CD4-positive, alpha-beta T cell treated with Interleukin-4 for 1 hour (primary cell): ENCODE measurements at places on chromosomes 2 and 18.

DNA sequence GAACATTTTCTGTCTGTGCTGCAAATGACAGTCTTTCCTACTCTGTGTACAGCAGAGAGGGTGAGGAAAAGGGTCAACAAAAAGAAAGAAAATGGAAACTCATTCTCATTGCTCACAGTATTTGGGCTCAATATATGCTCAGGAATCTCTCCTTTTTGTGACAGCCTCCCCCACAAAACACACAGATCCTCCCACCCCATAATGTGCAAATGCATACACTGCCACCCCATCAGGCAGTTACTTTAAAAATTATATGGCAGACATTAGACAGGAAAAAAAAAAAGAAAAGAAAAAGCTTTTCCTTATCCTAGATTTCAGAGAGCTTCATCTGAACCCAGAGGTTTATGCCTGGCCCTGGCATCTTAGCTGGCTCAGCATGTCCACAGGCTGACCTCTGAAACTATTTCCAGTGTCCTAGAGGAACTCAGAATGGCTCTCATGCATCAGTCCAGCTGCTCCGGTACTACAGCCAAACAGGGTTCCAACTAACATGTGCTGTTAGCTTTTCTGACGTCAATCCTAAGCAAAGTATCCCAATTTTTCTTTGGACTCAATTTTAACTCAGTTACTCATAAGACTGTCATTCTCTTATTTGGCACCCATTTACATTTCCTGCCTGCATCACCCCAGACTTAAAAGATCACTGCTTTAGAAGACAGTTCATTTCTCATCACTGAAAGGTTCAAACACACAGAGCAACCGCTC lies 105.9 kb downstream of the RBMS1 start:
- DNase-seq = no peak

- DNase-seq = no peak
Measured at GRCh38 chr2:48105848-48106247, 199.6 kb upstream of the FBXO11 start.

GRCh38 chr2:45595721-45596435 lies 15.2 kb downstream of the SRBD1 start:
- DNase-seq = no peak

GRCh38 chr2:219124381-219125110 lies 36.1 kb downstream of the NHEJ1 start:
- DNase-seq = peak; percentile 32

- peak; percentile 79 for DNase-seq
Measured at GRCh38 chr18:76822506-76823160, at the start of gene ZNF236. Gene ZNF236 (plus strand): TSS chr18:76822557. CDS start chr18:76822608, 51 bp downstream.

DNA sequence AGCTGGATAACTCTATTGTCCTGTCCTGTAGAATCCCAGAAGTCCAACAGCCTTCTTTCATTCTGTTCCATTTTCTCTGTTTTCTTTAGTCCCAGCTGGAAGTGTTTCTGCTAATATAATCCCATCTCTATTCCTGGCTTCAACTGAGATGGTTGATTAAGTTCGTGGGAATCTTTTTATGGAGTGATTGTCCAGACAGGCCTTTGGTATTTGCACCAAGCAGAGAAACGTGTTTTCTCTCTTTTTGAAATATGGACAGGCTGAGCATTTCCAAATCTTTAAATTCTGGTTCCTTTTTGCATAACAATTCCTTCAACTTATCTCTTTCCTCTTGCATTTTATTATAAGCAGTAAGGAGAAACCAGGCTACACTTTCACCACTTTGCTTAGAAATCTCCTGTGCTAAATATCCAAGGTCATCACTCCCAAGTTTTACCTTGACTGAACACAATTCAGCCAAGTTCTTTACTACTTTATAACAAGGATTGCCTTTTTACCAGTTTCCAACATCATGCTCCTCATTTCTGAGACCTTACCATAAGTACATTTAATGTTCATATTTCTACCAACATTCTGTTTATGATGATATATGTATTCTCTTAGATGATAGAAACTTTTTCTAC lies 108.8 kb downstream of the ZFP36L2 start:
- no peak for DNase-seq

DNA sequence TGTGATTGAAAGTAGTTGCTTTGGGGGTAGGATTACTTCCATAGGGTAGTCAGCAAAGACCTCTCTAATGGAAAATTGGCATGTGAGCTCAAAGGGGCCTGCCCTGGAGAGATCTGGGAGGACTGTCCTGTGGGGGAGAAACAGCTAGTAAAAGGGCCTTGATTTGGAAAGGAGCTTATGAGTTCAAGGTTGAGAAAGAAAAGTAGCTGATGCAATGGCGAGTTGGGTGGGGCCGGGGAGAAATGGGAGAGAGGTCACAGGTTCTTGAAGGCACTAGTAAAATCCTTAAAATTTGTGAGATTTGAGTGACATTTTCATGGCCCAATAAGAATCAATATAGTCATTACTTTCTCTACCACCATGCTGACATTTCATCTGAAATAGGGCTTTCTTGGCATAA lies 82.0 kb upstream of the CCDC195 start:
- DNase-seq = no peak

GRCh38 chr2:174117951-174118930 lies 130.1 kb downstream of the OLA1 start:
- no peak for DNase-seq

DNA sequence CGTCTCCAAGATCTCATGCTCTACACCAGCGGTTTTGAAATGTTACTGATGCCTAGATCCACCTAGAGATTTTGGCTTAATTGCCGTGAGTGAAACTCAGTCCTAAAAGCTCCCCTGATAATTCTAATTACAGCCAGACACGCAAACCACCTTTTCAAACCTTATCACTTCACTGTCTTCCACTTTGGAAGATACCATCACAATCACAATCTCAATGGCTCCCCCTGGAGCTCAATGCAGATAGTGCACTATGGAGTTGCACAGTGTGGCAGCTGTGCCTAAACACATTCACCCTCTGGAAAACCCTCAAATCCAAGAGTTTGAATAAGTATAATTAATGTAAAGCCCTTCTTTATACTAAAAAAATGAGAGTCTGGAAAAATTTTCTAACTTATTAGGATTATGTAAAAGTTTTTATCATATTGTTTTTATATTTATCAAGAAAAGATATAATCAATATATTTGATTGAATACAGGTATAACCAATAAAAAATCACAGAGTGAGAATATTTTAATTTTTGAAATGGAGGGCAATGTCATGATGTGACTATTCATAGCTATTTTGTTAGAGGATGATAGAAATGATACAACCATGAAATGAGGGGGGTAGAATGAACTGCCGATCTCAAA lies 102.9 kb upstream of the SLC8A1 start:
- peak; percentile 27 for DNase-seq

DNA sequence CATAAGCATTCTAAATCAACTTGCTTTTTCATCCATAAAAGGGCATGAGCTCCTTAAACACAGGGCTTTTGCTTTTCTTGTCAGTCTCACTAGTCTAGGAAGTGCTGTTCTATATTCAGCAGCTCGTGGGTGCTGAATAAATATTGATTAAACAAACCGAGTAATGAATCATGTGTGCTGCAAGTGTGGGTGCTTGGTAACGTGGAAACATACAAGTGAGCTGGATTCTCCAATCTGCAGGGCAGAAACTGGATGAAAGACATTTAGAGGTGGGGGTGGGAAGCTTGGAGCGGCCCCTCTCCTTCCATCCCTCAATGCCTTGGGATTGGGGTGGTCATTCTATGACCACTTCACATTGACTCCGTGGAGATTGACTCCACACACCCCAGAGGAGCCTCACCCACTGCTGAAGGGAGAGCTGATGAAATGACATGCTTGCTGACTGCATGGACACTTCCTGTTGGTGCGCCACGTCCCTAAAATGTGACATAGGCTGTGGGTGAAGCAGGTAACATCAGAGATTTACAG lies 114.6 kb downstream of the DOCK10 start:
- peak; percentile 67 for DNase-seq

GRCh38 chr2:229861431-229861830 lies 60.4 kb downstream of the TRIP12 start:
- DNase-seq = no peak

- DNase-seq = no peak
Measured at GRCh38 chr2:74423231-74424095, 1.9 kb downstream of the WDR54 start.

DNA sequence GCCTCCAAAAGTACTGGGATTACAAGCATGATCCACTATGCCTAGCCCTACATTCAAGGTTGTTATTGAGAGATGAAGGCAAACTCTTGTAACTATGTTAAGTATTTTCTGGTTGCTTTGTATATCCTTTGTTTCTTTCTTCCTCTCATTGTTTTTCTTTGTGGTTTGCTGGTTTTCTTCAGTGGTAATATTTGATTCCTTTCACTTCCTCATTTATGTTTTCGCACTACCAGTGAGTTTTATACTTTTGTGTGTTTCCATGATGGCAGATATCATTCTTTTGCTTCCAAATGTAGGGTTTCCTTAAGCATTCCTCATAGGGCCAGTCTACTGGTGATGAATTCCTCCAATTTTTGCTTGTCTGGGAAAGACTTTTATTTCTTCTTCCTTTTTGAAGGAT lies 90.2 kb downstream of the NCK2 start:
- DNase-seq = no peak

DNA sequence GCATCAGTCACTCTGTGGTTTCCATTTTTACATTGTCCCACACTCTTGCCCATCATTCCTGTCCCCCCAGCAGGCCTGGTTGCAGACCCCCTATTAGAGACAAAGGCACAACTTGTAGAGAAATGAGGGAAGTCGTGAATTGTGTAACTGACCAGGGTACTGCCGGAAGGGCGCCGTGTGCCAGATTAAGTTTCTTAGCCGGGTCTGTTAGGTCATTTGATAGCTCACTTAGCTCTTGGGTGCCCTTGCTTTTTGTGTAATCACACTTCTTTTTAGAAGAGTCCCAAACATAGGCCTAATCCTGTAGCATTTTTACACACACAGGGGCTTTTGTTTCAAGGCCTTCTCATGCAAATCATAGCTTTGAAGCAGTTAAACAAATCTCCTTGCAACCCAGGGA lies 87.2 kb downstream of the CTAGE1 start:
- DNase-seq = no peak

- peak; percentile 36 for DNase-seq
Measured at GRCh38 chr2:203650860-203651613, 55.4 kb upstream of the CD28 start.

DNA sequence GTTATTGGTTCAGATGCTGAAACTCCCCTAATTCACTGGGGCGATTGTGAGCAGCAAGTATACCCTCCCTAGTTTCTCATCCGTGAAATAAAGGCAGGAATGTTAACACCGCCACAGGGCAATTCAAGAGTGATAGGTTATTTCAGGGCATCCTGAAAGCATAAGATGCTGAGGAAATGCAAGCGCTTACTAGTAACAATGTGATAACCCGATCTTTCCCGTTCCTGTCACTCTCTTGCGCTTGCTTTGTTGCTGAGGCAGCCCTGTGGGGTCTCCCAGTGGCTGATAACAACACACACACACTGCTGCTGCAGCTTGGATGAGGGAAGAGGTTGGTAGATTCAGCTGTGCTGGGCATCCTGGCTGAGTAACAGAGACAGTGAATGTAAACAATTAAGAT lies 259.3 kb downstream of the AGPS start:
- no peak for DNase-seq
